Right hindlimb (tissue), 1 donor: ENCODE measurements at places on chromosomes 4 and X.

GRCh38 chr4:120874792-120875774, 47.4 kb downstream of the PRDM5 start:
- no peak for DNase-seq

- no peak for DNase-seq
Observed at GRCh38 chr4:155371432-155372043, 5.2 kb downstream of the MAP9 start.

- DNase-seq: no peak
Observed at GRCh38 chrX:20320461-20321159, 53.9 kb upstream of the RPS6KA3 start.

- no peak for DNase-seq
Observed at GRCh38 chr4:95021099-95021498, 263.3 kb downstream of the BMPR1B start.

DNA sequence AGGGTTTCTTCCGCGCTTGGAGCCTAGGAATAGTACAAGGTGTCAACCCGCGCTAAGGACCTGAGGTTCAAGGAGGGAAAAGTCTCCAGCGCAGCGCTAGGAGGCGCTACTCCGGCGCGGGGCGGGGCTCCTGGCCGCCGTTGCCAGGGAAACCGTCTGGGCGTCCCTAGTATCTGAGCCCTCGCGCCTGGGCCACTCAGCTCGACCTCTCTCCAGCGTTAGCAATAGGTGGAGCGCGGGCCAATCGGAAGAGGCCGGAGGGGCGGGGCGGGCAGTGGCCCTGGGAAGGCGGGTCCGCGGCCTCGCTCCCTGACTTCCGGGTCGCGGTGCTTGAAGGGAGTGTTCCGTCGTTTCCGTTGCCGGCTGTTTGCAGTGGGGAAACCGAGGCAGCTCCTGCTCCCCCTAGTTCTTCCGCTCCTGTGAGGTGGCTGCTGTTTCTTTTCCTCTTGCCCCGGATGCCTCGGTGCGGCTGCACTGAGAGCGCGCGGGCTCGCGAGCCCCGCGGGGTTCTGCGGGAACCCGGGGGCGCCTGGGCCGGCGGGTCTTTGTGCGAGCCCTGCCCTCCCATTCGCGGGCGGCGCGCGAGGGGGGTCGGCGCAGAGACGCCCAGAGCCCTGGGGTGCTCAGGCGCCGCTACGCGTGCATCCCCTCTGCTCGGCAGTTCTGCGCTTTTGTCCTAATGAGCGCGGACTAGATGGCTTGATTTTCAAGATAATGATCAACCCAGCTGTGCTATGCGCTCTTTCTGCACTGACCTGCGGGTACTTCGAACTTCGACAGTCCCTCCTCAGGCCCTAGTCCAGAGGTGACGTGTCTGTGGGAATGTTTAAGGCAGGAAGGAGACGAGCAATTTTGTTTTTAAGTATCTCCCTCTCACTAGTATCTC, at the start of gene ELMOD2:
Gene ELMOD2 (plus strand): TSS at position 312 of the 886 bp plus-strand sequence. CDS start 1,261 bp downstream, outside the sequence.
- peak; percentile 98 for DNase-seq

DNA sequence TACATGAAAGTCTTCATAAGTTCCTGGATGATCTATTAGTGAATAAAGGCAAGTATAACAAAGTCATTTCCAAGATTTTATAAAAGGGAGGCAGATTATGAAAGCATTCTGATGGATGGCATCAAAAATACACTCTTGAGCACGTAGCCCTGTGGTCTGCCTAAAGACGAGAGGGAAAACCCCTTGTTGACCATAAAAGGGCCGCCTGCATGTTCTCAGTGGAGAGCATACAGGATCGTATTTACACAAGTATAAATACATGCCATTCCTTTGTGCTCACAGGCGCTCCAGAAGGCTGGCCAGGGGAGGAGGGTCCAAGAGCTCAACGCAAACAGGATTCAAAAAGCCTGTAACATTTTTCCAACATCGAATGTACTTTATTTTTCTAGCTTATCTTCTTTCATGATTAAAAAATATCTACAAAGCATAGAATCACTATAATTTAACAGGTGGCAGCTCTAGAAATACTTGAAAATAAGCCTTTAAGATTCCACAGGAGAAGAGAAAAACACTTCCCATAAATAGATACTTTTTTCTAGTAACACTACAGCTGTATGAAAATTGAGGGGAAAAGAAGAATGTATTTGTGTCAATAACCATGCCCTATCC, 29.6 kb downstream of the PDGFC start:
- DNase-seq: peak; percentile 70

DNA sequence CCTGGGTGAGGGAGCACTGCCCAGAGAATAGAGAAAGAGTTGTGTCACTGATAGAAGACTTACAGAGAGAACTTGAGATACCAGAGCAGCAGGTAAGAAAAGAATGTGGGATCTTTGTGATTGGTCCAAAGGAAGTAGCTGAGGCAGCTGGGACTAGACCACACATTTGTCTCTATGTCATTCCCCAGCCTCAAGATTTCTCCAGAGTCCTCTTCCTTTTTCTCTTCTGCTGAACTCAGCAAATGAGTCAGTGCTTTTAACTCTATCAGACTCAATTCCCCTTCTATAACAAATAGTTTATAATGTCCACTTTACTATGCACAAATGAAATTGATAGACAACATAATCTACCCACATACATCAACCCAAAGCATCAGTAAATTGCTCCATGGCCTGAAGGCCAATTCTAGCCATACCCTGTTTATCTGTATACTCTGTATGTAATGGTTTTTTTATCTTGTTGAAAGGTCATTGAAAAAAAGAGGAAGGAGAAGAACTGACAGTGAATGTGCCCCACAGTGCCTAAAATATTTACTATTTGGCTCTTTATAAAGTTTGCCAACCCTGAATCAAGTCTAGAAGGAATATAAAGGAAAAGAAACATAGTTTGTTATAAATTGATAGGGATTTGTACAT, 38.2 kb downstream of the ETDC start:
- no peak for DNase-seq

GRCh38 chr4:90152024-90152423, 24.8 kb downstream of the CCSER1 start:
- no peak for DNase-seq

- no peak for DNase-seq
Observed at GRCh38 chr4:155413451-155413850, 36.7 kb upstream of the MAP9 start.

- DNase-seq: no peak
Observed at GRCh38 chrX:11130136-11130535, 19.0 kb downstream of the HCCS start.

- DNase-seq: peak; percentile 82
Observed at GRCh38 chr4:8917868-8918783, 46.5 kb upstream of the HMX1 start.

DNA sequence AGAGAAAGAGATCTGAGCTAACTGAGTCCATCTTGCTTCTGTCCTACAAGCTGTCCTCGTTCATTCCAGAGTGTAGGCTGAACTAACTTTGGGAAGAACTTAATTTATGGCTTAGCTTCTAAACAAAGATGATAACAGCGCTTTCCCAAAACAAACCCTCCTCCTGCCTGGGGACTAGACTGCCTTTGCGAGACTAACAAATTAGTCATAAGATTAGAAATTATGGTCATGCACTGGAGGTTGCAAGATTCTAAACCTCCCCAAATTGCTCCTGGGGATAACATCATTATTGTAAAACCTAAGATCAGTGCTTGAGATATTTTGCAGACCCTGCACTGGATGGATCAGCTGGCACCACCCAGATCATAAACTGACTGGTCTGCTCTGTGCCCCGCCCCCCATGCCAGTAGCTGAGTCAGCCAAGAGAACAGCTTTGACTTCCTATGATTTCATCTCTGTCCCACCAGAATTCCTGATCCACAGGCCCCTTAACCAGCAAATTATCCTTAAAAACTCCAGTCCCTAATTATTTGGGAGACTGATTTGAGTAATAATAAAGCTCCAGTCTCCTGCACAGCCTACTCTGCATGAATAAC, 883.3 kb downstream of the TRIML1 start:
- DNase-seq: no peak

DNA sequence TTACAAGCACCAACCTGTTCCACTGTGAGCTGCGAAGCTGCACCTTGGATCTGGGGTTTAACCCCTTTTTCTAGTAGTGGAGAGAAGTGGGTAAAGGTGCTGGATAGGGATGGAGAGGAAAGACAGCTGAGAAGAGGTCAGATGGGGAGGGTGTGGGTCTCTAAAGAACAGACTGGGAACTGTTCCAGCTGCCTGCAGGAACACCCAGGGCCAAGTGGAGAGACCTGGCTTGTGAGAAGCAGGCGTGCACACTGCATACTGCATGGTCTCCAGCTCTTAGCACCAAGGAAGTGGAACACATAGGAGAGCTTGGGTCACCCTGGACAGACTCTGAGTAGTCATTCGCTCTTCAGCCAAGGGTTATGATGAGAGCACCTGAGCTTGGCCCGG, 16.1 kb downstream of the BCOR start:
- no peak for DNase-seq

- DNase-seq: no peak
Observed at GRCh38 chrX:155968326-155968661, 29.2 kb upstream of the IL9R start.

GRCh38 chrX:23504895-23505294, 162.4 kb upstream of the PRDX4 start:
- DNase-seq: no peak

DNA sequence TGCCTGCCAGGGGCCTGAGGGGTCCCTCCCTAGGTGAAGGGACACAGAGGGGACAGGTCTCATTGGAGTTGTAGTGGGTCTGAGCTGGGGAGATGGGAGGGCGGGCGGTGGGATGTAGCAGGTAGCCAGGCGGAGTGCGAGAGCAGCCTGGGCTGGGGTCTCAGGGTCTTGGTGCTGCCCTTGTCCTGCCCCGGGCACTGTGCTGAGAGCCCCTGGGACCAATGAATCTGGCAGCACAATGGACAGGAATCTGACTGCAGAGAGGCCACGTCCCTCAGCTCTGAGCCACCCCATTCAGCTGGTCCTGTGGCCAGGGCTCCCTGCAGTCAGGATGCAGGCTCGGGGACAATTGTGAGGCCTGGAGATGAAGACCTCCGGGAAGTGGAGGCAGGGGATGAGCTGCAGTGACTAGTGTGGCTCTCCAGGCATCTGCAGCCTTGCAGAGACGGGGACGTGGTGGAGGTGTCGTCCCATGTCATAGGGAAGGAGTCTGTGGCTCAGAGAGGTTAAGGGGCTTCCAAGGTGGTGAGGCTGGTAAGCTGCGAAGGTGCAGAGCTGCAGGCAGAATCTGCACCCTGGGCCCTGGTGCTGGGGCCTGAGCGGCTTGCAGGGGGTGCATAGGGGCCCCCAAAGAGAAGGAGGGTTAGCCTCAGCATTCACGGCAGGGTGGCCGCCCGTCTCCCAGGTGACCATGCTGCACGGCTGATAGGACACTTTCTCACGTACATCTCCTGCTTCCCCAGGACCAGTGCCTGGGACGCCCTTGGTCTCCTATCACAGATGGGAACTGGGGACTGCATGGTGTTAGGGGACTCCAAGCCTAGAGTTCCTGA, 20.6 kb downstream of the NSG1 start:
- no peak for DNase-seq

GRCh38 chr4:156779774-156780173, 191.8 kb downstream of the PDGFC start:
- DNase-seq: no peak

DNA sequence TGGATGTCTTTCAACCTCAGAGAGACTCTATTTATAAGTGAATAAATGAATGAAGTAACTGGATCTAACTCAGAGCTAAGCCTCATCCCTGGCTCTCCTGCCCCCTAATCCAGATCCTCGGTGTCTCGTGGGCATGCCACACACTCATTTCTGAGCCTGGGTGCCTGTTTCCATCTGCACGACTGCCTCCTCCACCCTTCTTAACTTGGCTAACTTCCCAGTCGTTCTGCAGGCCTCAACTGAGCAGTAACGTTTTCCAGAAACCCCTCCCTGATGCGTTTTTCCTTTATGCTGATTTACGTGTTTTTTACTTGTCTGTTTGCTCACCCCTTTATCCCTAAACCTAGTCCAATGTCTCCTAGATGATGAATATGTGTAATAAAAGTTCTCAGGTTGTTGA, 186.9 kb upstream of the HS3ST1 start:
- no peak for DNase-seq

GRCh38 chr4:168741281-168742173, 244.7 kb downstream of the PALLD start:
- no peak for DNase-seq

DNA sequence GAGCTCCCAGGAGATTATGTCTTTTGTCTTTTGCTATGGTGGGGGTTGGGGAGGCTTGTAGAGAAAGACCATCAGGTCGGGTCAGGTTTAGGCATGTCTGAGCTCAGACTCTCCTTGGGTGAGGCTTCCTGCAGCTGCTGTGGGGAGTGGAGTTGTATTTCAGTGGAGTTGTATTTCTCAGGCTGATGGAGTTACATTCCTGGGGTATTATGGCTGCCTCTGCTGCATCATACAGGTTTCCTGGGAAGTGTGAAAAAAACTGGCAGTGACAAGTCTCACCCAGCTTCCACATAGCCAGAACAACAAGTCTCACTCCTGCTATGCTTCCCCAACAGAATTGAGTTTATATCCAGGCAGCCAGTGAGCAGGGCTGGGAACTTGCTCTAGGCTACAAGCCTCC, 119.3 kb downstream of the VSIG4 start:
- no peak for DNase-seq

DNA sequence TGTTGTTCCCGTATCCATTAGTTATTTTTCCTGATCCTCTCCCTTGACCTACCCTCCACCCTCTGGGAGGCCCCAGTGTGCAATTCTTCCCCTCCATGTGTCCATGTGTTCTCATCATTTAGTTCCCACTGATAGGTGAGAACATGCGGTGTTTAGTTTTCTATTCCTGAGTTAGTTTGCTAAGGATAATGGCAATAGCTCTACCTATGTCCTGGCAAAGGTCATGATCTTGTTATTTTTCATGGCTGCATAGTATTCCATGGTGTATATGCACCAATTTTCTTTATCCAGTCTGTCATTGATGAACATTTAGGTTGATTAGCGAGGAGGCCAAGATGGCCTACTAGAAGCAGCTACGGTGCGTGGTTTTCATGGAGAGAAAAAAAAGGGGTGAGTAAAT, 714.1 kb downstream of the STIM2 start:
- no peak for DNase-seq

DNA sequence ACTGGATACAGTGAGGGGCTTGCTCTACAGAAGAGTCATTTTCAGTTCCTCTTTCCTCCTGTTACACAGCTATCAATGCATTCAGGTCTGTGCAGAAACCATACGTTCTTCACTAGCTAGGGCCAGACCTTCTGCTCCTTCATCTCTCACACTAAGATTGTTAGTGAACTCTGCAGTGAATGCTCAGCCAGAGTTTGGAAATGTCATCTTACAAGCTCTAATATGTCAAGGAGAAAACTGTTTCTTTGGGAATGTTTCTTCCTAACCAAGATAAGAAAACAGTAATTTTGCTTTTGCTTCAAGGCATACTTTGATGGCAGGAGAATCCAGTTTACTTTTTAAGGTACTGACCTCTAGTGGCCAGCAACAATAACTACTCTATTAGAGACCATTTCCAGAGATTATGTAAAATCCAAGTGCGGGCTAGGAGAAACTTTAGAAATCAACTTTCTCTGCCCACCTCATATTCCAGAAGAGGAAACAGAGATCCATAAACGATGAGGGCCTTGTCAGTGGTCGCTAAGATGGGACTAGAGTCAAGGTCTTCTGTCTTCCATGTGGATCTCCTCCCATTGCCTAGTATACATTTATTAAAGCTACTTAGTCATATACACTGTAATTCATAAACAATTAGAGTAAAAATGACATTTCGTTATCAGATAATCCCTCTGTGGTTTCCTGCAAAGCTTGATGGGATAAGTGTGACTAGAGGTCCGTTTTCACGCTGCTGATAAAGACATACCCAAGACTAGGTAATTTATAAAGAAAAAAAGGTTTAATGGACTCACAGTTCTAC, 12.1 kb upstream of the CC2D2A start:
- no peak for DNase-seq
